Sciatic nerve (tissue), 2 donors: ENCODE measurements at places on chromosomes 5 and 9. TPM values are rescaled to one million over a fixed set of nuclear protein-coding genes. Genes with fewer than 3 reads are reported as not detected.

GRCh38 chr9:86347991-86348390 is 6.2 kb downstream of the TUT7 start:
- DNase-seq, result no peak

- DNase-seq, result no peak
Observed at GRCh38 chr5:155895484-155895883, 431.5 kb upstream of the SGCD start.

- no peak for DNase-seq
Observed at GRCh38 chr5:95870105-95870672, 47.7 kb upstream of the GLRX start.

DNA sequence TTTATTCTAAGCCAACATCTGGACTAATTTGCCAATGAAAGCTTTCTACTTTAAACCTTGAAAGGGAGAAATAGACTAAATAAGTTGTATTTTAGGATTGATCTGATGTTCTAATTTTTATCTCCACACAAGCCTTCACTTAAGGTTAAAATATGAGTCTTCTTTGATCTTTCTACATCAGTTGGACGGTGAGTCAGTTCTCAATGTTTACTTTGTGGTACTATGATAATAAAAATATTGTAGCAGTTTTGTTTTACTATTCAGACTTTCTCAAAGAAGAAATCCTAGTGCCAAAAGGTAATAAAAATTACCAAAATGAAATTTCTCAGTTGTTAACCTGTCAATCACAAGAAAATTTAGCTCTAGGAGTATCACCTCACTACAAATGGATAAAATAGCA is 203.5 kb upstream of the RGMB start:
- no peak for DNase-seq

DNA sequence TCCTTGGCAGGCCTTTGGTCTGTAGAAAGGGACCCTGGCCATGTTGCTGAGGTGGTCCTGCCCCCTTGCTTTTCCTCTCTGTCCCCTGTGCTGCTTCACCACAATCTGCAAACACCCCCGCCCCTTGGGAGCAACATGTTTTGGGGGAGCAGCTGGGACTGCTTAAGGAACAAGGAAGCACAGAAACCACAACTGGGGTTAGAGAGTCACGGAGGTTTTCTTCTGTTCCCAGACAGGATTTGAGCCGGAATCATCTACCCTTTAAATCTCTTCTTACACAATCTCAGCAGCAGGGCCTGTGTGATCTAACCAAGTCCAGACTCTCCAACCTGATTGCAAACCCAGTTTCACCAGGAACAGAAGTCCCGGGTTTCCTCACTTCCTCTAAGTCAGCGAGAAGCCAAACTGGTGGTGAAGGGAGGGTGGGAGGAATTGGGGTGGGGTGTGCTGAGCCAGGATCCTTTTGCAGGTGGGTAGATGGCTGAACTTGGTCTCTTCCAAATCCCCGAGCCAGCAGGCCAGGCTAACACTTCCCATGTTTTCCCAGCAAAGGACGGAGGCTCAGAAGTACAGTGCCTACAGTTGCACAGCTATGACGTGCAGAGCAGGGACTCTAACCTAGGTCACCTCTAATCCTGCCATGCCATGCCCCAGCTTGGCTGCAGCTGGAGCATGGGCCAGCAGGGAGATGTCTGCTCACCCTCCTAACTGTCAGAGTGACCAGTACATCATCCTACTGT is 25.0 kb downstream of the SH3PXD2B start:
- peak; percentile 75 for DNase-seq

- DNase-seq, result no peak
Observed at GRCh38 chr5:7047511-7048261, 334.5 kb downstream of the TENT4A start.

DNA sequence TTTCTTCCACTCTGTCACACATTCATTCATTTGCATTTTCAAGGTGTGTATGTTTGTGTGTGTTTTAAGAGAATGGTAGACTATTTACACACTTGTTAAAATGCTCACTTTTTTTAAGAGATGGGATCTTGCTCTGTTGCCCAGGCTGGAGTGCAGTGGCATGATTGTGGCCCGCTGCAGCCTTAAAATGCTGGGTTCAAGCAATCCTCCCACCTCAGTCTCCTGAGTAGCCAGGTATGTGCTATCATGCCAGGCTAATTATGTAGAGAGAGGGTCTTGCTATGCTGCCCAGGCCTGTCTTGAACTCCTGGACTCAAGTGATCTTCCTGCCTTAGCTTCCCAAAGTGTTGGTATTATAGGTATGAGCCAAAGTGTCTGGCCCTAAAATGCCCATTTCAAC is 173.5 kb downstream of the PDE4D start:
- DNase-seq, result no peak

DNA sequence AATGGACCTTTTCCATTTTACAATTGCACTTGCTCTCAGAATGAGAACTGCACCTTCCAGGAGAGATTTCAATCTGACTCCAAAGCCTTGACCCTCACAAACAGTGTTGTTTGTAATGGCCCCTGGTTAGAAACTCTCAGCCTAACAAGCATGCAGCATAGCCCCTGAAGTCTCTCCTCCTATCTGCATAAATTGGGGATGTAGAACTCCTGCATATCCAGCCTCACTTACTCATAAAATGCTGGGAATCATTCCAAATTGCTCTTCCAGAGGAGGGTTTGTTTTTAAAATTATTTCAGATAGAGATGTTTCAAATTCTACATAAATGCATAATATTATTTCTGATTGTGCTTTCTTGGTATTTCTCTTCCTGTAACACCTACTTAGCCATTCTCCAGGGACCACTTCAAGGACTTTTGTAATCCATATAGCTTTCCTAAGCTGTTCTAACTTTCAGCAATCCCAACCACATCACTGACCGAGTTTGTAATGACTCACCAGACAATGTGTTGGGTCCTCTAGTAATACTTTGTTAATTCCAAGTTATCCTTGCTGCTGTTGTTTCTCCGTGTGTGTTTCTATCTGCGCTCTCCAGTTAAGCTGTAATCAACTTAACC is 143.8 kb upstream of the CCDC152 start:
- DNase-seq, result no peak

GRCh38 chr5:65895891-65896290 is 30.5 kb upstream of the ERBIN start:
- no peak for DNase-seq

DNA sequence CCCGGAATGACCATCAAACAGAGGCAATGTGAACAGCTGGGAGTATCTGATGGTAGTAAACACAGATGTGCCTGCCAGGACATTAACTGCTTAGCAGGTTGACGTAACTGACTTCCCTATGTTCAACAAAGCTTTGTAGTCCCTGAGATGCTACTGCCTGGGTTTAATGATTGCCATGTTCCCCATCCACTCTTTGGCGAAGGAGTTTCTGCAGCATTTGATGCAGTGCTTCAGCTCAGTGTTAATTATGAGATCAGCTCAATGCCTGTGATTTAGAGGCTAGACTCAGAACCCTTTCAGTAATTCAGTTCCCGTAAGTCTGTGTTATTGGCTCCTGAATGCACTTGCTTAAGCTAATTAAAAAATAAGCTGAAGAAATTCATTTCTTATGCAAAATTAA is 547.3 kb upstream of the ZNF608 start:
- DNase-seq, result no peak

GRCh38 chr5:11468334-11469039 is 435.8 kb downstream of the CTNND2 start:
- DNase-seq, result no peak

GRCh38 chr9:71630377-71630995 is 137.8 kb downstream of the CEMIP2 start:
- no peak for DNase-seq

DNA sequence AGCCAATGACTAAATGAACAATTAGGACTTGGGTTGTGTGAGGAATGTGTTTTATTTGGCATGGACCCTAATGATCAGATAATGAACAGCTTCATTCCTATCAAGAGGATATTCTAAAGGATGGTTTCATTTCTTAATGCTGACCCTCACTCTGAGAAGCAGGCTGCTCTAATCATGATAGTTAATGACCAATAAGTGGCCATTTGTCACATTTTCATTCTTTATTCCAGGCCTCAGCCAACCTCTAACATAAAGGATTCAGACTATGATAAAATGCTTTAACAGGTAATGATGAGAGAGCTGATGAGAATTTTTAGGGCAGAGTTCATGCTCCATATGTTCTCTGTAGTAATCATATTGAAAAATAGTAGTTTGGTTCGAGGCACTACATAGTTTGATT is 301.5 kb upstream of the ARRDC3 start:
- DNase-seq, result no peak

GRCh38 chr5:17378346-17378997 is 119.6 kb upstream of the TAF11L2 start:
- DNase-seq, result no peak

DNA sequence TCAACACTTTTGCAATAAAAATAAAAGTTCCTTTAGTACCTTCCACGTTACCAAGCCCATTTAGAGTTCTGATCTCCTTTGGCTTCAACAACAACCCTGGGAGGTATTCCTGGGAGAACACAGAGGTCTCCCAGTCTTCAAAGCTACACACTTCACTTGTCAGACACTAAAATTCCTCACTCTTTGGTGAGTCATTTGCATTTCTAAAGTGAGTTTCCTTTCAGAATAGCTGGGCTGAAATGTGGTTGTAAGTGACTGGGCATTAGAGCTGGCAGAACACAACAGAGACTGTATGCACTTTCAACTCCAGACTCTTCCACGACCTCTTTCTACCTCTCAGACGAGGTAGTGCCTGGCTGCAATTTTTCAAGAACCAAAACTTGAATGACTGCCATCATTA is 11.5 kb upstream of the F2RL1 start:
- no peak for DNase-seq

GRCh38 chr5:80755626-80756025 is 100.8 kb upstream of the DHFR start:
- DNase-seq, result no peak

GRCh38 chr9:76607730-76608436 is 148.9 kb downstream of the GCNT1 start:
- DNase-seq, result no peak

DNA sequence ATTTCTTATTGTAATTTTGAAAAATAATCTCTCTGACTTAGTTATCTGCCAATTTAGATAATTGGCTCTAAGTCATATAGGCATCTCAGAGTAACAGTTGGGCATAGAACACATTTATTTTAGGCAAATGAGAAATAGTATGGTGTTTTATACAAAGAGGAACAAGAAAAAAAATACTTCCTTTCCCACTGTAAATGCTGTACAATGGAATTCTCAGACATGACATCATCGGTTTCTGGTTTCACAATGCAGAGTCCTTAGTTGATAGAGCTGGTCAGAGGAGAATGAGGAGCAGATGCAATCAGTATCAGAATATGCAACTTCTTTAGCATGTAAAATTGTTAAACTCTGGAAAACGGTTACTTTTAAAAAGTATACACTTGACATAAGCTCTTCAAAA is 49.4 kb downstream of the PLK2 start:
- no peak for DNase-seq

DNA sequence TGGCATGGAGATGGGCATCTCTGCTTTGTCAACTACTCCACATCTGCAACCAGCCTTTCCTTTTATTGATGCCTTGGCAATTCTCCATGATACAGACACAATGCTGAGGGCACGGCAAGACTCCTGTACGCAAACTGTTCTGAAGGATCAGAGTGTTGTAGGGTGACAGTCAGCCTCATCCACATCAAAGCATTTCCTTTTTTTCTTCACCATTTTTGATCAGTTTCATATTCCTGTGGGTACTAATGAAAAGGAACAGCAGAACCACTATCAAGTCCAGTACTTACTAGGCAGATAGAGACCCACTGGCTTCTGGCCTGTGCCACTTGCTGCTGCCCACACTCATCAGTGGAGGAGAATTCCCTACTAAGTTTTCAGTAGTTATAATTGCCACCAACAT is 181.6 kb downstream of the PALM2AKAP2 start:
- no peak for DNase-seq

- DNase-seq, result no peak
Observed at GRCh38 chr9:112110094-112110776, 64.9 kb downstream of the SUSD1 start.

GRCh38 chr5:77669677-77670076 is 31.2 kb upstream of the OTP start:
- DNase-seq, result no peak

- no peak for DNase-seq
Observed at GRCh38 chr5:87770601-87771121, 357.9 kb upstream of the CCNH start.

GRCh38 chr9:13524245-13524644 is 244.8 kb upstream of the MPDZ start:
- no peak for DNase-seq

CCDC112 gene
- 8.9 TPM for total RNA-seq

BARHL1 gene
- total RNA-seq, result not detected

ARID3C gene
- total RNA-seq, result 1.2 TPM

FRRS1L gene
- total RNA-seq, result 12.8 TPM

PTGES gene
- total RNA-seq, result 23.3 TPM

PCDHGA7 gene
- total RNA-seq, result 7.3 TPM
